Midbrain (tissue), 1 donor: ENCODE measurements at places on chromosomes 6 and 20.

GRCh38 chr6:2434116-2434515 lies 188.7 kb upstream of the GMDS start:
- DNase-seq, result no peak

DNA sequence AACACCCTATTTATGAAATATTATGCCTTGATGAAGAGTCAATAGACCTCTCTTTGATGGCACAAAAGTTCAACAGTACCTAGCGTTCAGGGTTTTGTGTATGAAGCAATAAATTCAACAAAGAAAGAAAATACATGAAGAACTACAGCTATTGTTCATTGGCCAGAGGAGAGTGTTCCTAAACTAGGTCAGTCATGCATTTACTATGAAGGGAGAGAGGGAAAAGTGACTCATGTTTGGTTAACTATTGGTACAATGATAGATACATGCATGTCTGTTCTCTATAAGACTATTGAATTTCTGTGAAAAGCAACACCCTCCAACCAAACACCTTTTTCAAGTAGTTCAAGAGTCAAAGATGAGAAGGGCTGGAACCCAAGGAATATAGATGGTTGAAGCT lies 50.7 kb downstream of the CLIC5 start:
- no peak for DNase-seq

- DNase-seq, result no peak
Measured at GRCh38 chr6:40999569-40999968, 39.5 kb downstream of the UNC5CL start.

DNA sequence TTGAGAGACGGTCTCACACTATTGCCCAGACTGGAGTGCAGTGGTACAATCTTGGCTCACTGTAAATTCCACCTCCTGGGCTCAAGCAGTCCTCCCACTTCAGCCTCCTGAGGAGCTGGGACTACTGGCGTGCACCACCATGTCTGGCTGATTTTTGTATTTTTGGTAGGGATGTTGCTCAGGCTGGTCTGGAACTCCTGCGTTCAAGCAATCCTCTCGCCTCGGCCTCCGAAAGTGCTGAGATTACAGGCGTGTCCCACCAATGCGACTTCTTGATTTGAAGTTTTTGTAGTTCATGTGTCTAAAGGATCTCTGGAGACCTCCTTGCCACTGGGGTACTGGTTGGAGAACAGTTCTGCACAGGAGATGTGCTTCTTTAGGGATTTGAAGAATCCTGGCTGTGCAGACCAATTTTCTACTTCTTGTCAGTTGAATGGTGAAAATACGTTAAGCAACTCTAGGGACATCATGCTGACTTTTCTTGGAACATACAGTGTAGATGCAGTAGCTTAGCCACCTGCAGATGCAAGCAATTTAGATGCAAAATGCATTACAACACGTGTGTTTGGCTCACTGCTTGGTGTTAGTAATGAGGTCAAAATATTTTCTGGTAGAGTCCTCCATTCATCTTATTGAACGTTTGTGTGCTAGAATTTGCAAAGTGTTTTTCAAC lies 28.2 kb downstream of the SYTL3 start:
- DNase-seq, result no peak

DNA sequence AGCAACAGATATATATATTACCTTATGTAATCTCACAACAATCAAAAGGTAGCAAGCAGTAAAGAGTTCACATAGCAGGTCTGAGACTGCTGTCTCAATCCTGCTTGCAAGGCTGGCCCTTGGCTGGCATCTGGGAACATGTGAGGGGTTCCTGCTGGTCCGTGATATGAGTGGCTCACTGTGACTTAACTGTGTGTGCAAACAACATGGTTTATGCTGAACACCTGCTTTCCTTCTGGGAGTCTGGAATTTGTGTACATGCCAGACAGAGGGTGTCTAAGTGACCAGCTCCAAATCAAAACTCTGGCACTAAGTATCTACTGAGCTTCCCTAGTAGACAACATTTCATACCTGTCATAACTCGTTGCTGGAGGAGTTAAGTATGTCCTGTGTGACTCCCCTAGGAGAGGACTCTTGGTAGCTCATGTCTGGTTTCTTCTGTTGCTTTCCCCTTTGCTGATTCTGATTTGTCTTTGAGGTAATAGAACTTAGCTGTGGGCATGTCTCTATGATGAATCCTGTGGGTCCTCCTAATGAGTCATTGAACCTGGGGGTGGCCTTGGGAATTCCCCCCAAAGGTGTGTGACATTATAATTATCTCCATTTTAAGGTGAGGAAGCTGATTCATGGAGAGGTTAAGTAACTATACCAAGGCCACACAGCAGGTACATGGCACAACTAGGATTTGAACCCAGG lies 131.6 kb upstream of the NEDD9 start:
- DNase-seq, result no peak

DNA sequence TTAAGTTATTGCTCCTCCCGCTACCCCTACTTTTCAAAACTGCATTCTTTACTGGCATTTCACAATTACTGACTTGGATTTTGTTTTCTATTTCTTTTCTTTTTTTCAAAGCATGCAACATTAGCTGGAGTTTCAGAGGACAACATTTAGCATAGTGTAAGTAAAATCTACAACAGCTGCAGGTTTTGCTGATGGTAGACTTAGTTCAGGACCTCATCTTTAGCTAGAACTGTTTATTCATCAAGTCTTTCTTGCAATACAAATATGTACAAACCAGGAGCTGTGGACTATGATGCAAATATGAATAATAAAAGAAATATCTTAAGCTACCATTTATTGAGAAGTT lies 728 bp upstream of the CEP162 start:
- DNase-seq, result no peak

- no peak for DNase-seq
Measured at GRCh38 chr20:5933802-5934436, 16.4 kb downstream of the TRMT6 start.

DNA sequence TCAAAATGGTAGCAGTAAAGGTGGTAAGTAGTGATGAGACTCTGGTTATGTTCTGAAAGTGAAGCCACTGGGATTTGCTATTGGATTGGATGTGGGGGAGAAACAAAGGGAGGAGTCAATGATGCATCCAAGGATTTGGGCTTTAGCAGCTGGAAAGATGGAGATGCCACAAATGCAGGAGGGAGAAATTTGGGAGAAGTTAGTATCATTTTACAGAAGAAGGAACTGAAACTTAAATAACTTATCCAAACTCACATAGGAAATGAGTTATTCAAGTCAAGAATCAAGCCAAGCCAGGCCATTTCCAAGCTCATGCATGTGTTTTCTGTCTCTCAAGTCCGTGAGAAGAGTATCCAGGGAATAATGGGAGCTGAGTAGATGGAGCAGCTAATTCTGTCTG lies 155.1 kb upstream of the TNFAIP3 start:
- DNase-seq, result no peak

DNA sequence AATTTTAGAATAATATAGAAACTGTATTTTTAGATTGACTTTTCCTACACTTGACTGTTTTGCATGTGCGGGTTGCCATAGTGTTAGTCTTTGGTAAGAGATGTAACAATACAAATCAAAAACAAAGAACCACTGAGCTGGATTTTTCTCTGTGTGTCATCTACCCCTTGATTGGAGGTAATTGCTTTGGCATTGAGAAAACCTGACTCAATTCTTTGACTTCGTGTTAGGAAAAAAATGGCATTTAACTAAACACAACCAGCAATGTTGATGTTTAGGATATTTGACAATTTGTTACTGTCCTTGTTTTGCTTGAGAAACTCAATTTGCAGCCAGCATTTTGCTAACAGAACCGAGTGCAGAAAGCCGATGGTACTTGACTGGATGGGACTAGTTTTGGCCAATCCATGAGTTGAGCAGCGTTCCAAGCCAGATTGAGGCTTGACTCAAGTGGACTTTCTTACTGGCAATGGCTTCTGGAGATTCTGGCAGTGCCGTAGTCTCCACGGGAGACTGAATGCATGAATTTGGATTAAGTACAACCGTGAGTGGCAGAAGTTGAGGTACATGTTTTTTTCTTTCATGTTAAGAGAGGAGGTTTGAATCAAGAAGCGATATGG lies 17.1 kb downstream of the TPBG start:
- no peak for DNase-seq

DNA sequence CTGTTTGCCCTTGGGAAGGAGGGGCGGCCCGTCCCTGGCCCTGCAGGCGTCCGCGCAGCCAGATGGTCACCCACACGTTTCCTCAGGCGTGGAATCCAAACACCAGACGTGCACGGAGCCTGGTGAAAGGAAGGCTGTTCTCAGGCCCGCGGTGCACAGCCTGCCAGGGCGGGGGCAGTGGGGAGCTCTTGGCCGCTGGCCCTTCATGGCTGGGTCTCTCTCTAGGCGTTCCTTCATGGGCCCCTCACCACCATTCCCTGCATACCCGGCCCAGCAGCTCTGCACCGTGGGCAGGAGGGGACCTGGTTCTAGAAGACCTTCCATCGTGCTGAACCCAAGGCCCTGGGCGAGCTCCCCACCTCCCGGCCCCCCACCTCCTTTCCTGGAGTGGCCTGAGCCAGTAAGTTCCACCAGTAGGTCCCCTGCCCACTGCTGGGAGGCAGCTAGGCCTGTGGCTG lies 30.4 kb upstream of the SMOC2 start:
- no peak for DNase-seq

GRCh38 chr6:71236926-71237434 lies 51.6 kb upstream of the OGFRL1 start:
- DNase-seq, result no peak

- no peak for DNase-seq
Measured at GRCh38 chr6:36753671-36754405, 56.2 kb downstream of the RAB44 start.

GRCh38 chr6:128659878-128660622 lies 139.7 kb upstream of the PTPRK start:
- DNase-seq, result no peak

GRCh38 chr6:136719280-136720044 lies 72.8 kb downstream of the MAP3K5 start:
- DNase-seq, result peak; percentile 55

- DNase-seq, result no peak
Measured at GRCh38 chr6:23587582-23587981, 538.4 kb upstream of the NRSN1 start.

- no peak for DNase-seq
Measured at GRCh38 chr20:50737352-50737751, 6.0 kb downstream of the PARD6B start.
